IPS DF 19.7 (cell line): ENCODE measurements at places on chromosomes 3 and 15.

- no peak for DNase-seq
These were observed 14.0 kb downstream of the KLHL18 start for GRCh38 chr3:47296562-47297302.

DNA sequence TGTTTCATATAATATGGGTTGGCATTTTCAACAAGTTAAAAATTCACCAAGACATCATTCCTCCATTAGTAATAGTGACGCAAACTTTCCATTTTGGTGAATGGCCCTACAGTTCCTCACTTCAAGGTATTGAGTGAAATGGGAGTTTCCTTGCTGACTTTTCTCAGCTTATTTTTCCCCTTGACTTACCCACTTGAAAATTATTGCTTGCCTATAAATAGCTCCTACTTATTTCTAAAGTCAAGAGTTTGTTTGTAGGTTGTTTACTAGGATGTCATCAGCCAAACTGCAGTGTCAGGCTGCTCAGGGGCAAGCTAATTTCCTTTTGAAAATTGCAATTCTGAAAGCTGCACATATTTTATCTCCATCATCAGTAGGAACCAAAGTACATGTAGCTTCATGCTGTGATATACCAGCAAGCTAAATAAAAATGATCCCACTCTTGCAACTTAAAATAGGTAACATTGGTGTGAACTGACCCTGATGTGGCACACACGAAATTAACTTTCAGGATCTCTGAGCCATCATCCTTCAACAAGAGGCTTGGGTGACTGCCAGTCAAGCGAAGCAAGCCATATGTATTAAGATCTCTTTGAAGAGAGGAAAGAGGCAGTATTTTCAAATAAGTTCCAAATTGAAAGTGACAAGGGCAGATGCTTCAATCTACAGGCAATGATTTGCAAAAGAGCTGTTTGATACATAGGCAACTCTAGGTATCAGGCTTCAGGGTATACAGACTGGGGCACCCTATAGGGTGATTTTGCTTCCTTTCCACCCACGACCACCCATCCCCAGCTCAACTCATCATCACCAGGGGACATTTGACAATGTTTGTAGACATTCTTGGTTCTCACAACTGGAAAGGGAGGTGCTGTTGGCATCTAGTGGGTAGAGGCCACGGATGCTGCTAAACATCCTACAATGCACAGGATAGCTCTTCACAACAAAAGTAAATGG lies 66.8 kb upstream of the RASGRP1 start:
- DNase-seq, result no peak

DNA sequence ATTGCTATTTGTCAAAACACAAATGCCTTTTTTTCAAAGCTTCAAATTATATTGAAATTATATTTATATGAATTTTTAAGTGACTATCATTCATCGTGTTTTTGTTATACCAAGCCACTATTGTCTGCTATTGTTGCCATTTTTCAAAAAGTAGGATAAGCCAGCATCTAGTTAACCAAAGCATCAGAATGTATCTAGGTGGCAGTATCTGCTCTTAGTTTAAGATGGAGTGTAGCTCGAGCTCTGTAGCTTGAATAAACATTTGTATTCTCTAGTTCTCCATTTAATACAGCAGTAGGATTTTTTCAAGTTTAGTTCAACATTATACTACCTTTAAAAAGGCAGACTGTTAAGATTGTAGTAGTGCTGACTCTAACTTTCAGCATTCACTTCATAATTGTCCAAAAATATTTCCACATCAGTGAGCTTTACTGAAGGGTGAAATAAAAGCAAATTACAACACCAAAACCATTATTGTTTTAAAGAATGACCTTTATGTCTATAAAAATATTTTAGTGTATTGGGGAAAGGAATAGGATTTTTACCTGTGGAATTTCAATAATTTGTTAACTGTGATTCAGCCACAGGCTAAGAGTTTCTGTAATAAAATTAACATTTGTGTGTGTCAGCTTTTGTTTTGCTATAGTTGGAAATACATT lies 19.6 kb upstream of the C15orf61 start:
- no peak for DNase-seq

GRCh38 chr3:99789011-99789721 lies 28.5 kb upstream of the CMSS1 start:
- no peak for DNase-seq

DNA sequence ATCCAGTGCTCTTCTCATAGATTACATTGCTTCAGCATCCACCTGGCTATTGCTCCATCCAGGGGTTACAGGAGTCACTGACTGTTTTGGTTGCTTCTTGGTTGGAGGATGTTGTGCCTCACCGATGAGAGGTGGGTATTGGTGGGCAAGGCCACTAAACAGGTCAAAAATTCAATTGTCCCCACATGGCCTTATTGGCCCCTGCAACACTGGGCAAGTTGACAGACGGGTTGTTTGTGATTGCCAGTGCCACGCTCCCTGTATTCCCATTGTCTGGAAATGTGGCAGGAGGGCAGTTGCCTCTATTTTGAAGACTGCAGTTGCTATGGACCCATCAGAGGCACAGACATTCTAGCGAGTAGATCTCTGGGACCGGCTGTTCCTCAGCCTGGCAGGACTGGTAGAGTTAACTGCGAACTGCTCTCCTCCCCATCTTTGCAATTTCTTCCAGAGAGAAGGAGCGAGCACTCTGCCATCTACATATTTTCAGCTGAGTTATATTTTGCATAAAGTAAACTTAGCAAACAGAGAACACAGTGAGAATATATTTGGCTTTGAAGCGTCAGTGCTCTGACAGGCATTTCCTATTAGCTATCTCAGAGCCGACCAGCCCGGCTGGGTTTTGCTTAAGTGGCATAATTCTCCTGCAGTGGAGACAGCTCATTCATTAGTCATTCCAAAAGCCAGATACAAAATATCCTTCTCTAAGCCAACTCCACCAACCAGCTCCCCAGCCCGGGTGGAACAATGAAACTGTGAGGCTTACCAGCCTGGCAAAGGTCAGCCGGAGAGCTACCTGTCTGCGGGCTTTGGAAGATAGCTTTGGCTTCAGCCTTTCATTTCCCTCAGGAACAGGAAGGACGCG lies 26.0 kb upstream of the MAGEF1 start:
- no peak for DNase-seq

- no peak for DNase-seq
These were observed 6.0 kb upstream of the SRP14 start for GRCh38 chr15:40044717-40045571.

- DNase-seq, result no peak
These were observed 290.1 kb downstream of the ZIC1 start for GRCh38 chr3:147699175-147699838.

DNA sequence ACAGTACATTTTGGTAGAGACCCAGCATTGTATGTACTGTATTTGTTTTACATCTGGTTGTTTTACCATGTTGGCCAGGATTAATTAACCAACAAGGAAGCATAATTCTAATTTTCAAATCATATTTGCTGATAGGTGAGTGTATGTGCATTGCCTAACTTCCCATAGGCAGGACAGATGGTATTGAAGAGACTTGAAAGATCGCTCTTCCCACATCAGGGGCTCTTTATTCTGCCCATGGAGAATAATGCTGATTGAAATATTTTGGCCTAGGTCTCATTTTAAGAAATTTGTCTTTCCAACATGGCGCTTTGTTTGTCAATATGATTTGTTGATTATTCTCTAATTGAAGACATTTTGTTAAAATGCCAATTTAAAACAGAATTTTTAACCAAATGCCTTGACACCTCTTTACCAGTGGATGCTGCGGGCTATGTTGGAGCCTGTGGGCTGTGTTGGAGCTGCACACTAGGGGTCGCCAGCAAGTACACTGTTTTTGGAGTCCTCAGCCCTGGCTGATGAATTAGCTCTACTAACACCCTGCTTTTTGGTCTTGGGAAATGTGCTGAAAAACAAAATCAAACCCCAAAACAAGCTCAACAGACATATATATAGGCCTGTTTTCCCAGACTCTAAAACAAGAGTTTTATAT lies 5.3 kb downstream of the P2RY12 start:
- DNase-seq, result no peak
